ENCODE measurements at places on chromosomes 6 and 20. TPM values are rescaled to one million over a fixed set of nuclear protein-coding genes. Genes with fewer than 3 reads are reported as not detected.

Gene TRAPPC3L
- 0.29 TPM for total RNA-seq

Gene GNAS-AS1
- total RNA-seq, result 2.1 TPM

Gene B3GAT2
- 0.06 TPM for total RNA-seq

Gene KHDC1
- 1.8 TPM for total RNA-seq

Gene PDCD2
- total RNA-seq, result 40.8 TPM

Gene PTK6
- total RNA-seq, result 9.5 TPM

Gene VGLL2
- not detected for total RNA-seq

Gene BFSP1
- 0.97 TPM for total RNA-seq

Gene PTPRK
- 44.3 TPM for total RNA-seq

Gene CHD6
- total RNA-seq, result 25.4 TPM

Gene BTNL2
- total RNA-seq, result not detected

Gene RMND1
- 22.1 TPM for total RNA-seq

Gene ZBTB12
- 3.1 TPM for total RNA-seq

Gene PTCRA
- not detected for total RNA-seq

Gene DNAAF9
- 22.1 TPM for total RNA-seq

Gene PPP1R3G
- 0.44 TPM for total RNA-seq

Gene SLC22A16
- total RNA-seq, result 0.61 TPM

Gene HLA-DQA1
- not detected for total RNA-seq

Gene BPIFA1
- total RNA-seq, result 0.26 TPM

Gene WFDC2
- 139 TPM for total RNA-seq

Gene RIPOR3
- total RNA-seq, result 36.7 TPM
